ENCODE measurements at places on chromosomes 2 and 18.

GRCh38 chr2:39547811-39548719, 111.0 kb upstream of the MAP4K3 start:
- no peak for DNase-seq

DNA sequence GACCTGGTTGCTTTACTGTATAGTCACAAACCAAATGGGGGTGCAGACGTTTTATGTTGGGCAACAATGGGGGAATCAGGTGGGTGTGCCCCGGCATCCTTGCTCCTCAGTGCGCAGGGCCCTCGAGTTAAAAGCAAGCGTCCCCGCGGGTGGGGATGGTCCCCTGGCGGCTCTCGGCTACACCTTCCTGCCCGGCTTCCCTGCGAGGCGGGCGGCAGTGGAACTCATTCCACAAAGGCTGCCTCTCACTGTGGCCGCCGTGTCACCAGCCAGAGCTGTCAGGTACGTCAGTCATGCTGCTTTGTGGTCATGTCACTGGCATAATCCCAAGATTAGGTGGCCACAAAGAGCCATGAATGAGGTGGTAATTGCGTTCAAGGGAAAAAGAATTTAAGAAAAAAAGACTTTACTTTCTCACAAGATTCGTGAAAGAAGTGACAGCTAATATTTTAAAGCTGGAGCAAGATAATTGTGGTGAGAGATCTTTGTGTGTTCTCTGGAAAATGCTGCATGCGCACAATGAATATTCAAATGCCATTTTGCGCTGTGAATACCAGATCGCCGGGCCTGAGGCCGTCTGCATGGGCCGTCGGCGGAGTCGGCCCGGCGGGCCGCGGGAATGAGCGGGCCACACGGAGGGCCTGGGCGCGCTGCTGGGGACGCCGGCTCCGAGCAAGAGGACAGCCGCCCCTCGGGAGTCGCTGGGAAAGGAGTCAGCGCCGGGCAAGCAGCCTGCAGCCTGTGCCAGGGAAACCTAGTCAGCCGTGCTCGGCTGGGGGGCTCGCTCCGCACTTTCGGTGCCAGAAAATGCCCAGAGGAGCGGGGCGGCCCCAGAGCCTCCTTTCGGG, 82.3 kb upstream of the LDLRAD4 start:
- DNase-seq = peak; percentile 75

- DNase-seq = no peak
These were observed 41.9 kb upstream of the SCN9A start for GRCh38 chr2:166417669-166418068.

DNA sequence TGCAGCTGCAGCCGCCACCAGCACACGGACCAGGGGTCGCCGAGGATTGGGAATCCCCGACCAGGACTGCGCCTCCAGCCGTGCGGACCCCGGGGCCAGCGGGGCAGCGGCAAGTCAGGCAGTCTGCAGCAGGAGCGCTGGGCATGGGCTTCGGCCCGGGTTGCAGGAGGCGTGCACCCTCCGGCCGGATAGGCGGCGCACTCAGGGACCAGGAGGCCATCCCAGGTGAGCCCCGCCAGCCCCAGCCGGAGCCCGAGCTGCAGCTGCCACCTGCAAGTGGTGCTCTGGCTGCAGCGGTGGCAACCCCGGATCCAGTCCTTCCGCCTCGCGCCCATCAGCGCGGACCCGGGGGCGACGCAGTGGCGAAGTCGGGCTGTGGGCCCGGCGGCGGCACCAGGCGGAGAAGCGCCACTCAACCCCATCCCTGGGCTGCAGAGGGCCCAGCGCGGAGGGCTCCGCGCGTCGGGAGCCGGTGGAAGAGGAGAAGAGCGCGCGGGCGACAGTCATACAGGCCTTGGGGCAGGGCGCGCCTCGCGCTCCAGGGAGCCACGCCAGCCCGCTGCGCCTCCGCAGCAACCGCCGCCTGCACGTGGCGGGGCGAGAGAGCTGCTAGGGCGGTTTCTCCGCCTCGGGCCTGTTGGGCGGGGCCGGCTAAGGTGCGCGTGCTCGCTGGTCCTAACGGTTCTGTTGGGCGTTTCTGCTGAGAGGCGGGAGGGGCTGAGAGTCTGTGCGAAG, 73.8 kb downstream of the RPIA start:
- peak; percentile 70 for DNase-seq

Measured in stimulated activated CD4-positive, alpha-beta T cell treated with anti-CD3 and anti-CD28 coated beads, Interleukin-1b, Interleukin-23, amount 100 ng/mL, for 48 hours (primary cell).